ENCODE measurements at places on chromosomes 13 and 19.

GRCh38 chr19:1258707-1259205 lies 10.4 kb downstream of the MIDN start:
- DNase-seq: no peak

DNA sequence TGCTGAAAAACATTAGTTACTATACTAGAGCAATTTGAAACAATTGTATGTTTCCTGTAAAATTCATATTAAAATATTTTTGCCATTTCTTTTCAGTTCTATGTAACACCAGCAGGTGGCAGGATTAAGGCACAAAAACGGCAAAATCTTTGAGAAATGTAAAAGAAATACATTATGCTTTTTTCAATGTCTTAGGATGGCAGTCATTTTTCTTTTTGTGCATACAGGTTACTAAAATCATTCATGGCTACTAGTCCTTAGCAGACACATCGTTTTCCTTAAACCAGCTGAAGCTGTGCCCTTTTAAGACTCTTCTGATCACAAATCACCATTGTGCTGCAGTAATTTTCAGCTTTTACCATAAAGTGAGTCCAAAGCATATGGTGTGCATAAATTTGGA lies 800.7 kb upstream of the SLITRK5 start:
- DNase-seq: no peak

DNA sequence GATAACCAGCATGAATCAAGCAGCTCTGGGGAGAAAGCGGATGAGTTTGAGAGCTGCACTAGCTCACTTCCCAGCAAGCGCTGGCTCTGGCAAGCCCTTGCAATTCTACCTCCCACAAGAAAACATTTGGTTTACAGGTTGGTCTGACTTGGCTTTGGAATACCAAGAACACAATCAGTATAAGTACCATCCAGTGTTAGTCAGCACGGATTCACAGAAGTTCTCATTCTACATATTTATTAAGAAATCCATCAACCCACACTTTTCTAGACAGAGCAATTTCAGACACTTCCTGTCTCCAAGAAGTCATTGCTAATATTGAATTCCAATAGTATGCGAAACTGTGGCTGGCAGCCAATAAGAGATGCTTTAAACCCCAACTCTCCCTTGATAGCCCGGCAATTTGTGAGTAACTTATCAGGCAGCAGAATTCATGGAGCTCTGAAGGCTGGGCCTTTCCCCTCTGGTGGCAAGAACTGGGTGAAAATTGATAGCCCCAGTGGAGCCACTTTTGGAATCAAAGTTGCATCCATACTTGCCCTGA lies 59.4 kb upstream of the WASF3 start:
- no peak for DNase-seq

DNA sequence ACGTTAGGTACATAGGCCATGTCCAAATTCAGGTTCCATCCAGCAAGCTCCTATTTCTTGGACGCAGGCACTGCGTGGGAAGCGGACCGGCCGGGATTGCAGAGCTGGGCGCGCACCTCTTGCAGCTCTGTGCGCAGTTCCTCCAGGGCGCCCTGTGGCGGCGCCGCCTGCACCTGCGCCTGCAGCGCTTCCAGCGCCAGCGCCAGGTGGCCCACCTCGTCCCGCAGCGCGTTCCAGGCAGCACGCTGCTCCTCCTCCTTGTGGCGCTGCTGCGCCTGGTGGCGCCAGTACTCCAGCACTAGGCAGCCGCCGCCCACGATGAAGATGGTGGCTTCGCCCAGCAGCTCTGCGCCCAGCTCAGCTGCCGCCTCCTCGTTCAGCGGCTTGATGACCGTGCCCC lies 31.1 kb downstream of the OPA3 start:
- DNase-seq: peak; percentile 67

DNA sequence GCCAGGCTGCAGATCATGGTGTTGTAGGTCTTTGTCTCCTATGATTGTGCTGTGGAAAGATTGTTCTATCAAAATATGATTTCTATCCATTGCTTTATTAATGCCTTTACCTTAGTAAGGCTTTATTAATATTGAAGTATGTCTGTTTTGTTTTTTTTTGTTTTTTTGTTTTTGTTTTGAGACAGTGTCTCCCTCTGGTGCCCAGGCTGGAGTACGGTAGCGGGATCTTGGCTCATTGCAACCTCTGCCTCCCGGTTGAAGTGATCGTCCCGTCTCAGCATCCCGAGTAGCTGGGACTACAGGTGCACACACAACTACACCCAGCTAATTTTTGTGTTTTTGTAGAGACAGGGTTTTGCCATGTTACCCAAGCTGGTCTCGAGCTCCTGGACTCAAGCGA lies 7.7 kb downstream of the IRGC start:
- DNase-seq: no peak

DNA sequence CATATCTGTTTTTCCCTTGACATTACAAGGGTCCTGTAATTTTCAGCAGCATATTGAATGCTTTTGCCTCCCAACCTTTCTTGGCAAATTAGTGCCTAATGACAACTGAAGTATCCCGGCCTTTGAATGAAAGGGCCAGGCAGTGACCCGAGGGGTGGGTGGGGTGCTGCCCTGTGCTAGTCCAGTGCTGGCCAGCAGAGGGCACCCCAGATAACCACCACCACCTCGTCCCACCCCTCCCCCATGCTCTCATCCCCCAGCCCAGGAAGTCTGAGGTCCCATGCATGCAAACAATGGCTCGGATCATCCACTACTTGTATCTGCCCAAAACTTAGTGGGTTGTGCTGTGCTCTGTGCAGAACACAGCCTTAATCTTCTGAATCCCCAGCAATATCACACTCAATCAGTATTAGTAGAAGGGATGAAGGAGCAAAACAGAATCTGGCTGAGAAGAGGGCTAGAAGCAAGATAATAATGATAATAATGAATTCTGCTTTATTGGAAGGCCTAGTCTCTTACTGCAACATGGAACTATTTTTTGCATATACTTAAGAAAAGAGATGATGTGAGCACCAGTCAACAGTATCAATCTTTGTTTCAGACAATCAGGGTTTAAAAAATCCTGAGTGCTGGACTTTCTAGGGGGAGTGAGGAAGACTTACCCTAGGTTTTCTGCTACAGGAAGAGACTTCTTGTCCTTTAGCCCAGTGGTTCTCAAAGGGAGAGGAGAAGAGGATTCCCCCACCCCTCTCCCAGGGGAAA lies 3.8 kb downstream of the ATP12A start:
- no peak for DNase-seq
